ENCODE measurements at places on chromosomes 7 and 10. TPM values are rescaled to one million over a fixed set of nuclear protein-coding genes. Genes with fewer than 3 reads are reported as not detected.
A peak's percentile ranks its signal among the peaks of the same experiment; 100 is the strongest.

- no peaks in the 10 kb centered on the region for H3K27me3 ChIP-seq
- no peaks in the 10 kb centered on the region for H3K4me1 ChIP-seq
- DNase-seq = peak; percentile 33
Measured at GRCh38 chr7:112452102-112452888, 2.0 kb downstream of the IFRD1 start.

GRCh38 chr7:139396323-139396951 lies 36.7 kb downstream of the LUC7L2 start:
- no peaks in the 10 kb centered on the region for H3K27me3 ChIP-seq
- no peaks in the 10 kb centered on the region for H3K4me1 ChIP-seq
- H3K4me3 ChIP-seq = no peak overlapping the region
- peaks cover 6% of the 10 kb centered on the region for H3K36me3 ChIP-seq
- DNase-seq = no peak
- no peak overlapping the region for H3K27ac ChIP-seq

DNA sequence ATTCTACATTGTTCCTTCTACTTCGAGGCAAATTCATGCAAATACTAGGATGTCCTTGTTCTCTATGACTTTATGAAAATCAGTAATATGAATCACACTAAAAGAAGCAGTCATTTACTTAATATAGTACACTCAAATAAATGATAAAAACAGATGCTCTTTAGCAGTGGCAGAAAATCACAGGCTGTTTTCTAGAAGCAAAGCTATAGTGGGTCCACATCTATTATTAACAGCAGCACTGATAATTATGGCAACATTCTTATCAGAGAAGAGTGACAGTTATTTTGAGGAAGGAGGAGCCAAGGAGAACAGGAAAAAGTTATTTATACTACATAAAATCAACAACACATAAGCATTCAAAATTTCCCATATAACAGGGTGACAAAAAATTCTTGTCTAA lies 16.5 kb downstream of the KIF5B start:
- H3K4me1 ChIP-seq = no peaks in the 10 kb centered on the region
- H3K27me3 ChIP-seq = no peaks in the 10 kb centered on the region
- no peak for DNase-seq

DNA sequence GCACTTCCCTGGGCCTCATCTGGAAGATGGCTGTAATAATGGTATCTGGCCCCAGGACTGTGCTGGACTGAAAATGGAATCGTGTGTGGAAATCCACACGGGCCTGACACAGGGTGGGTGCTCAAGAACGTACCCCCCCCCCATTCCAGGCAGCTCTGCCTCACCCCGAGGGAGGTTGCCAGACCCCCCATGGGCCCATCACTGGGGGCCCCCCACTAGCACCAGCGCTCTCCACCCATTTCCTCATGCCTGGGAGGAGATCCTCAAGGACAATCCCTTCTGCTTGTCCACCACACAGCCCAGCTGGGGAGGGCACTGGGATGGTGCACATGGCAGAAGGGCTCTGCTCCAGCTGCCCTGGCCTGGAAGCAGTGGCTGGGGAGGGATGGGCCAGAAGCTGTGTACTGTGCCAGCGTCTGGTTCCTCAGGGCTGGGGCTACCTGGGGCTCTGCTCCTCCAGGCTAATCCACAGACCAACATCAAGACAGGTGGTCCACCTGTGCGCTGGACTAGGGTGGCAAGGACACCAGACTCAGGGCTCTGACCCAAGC lies 55.4 kb downstream of the CAMK2B start:
- H3K36me3 ChIP-seq = no peaks in the 10 kb centered on the region
- no peak for DNase-seq
- no peak overlapping the region for H3K27ac ChIP-seq
- no peak overlapping the region for H3K4me3 ChIP-seq
- no peaks in the 10 kb centered on the region for H3K4me1 ChIP-seq

The LRRC61 gene
- total RNA-seq = 24.4 TPM
